ENCODE measurements at places on chromosomes 6 and 20. TPM values are rescaled to one million over a fixed set of nuclear protein-coding genes. Genes with fewer than 3 reads are reported as not detected.

SMPDL3A gene
- 0.68 TPM for total RNA-seq

ADNP gene
- 143 TPM for total RNA-seq

DNA sequence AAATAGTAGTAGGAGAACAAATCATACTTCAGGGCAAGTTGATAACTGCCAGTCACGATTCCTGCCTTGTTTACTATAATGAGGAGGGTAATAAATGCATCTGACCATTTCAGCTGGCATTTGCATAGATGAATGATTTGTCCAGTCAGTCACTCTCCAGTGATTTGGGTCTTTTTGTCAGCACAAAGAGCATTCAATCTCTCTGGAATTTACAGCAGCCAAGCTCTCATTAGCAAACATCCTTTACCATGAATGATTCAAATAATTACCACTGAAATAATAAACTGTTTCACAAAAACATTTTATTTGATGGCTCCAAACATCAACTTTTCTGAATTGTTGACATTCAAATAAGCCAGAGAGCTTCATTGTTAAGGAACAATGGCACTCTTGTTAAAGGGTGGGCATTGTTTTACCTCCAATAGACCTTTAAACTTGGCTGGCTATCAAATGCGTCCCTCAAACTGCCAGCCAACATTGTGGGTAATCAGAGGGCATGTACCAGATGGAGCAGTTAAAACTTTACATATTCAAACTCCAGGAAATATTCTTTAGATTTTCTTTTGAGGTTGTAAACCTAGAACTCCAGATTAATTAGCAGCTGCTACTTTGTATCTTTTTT lies 30.0 kb upstream of the FBXL4 start:
- no peak for DNase-seq

ZNF165 gene
- 5.8 TPM for total RNA-seq

GRCh38 chr6:33955566-33955965 lies 151.8 kb upstream of the MLN start:
- no peak for DNase-seq

GRCh38 chr20:14757728-14758127 lies 420.3 kb upstream of the FLRT3 start:
- peak; percentile 62 for DNase-seq

MRPS18B gene
- total RNA-seq: 49.7 TPM

SLC17A9 gene
- 19.9 TPM for total RNA-seq

TRIM15 gene
- total RNA-seq: not detected

DNA sequence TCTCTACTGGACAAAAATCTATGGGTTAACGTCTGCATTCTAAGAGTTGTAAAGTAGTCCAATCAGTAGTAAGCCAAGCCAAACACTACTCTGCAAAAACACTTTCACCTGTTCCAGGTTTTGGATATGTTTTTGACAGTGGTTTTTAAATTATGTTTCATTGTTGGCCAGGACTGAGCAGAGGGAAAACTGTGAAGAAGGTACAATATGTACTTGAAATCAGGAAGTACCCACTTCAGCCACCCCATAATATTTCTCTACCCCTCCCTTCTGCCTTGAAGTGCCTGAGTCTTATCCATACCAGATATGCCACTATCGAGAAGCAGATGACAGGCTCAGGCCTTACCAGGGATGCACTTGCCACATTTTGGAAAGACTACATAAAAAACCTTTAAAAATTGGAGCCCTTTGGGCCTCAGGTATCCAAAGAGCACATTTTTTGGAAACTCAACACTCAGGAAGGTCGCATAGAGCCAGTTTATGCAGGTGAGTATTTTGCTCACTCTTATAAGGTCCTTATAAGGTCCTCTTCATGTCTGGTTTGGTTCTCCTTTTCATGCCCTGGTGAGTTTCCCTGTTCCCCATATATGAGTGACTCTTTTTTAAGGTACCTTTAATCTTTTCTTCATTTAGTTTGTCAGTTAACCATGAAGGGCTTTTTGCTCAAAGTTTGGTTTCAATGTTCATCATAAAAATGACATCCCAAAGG lies 859.3 kb upstream of the FLRT3 start:
- DNase-seq: no peak
